Nephron progenitor cell (in vitro differentiated cells): ENCODE measurements at places on chromosomes 16 and 17.

DNA sequence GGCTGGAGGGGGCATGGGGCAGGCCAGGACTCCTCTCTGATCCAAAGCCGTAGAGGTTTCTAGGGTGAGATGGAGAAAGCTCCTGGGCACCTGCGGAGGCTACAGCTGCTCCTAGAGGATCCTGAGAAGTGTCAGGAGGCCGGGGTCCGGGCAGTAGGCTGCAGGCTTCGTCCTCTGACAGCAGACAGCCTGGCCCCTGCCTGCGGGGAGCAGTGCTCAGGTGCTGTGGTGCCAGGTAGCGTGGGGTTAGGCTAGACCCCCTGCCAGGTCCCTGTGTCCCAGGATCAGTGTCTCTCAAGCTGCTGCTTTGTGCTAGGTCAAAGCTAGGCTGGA is 1.5 kb upstream of the MRPS34 start:
- no peak overlapping the region for H3K27ac ChIP-seq
- DNase-seq: no peak
- peaks cover 13% of the 10 kb centered on the region for H3K4me1 ChIP-seq
- no peaks in the 10 kb centered on the region for H3K36me3 ChIP-seq

DNA sequence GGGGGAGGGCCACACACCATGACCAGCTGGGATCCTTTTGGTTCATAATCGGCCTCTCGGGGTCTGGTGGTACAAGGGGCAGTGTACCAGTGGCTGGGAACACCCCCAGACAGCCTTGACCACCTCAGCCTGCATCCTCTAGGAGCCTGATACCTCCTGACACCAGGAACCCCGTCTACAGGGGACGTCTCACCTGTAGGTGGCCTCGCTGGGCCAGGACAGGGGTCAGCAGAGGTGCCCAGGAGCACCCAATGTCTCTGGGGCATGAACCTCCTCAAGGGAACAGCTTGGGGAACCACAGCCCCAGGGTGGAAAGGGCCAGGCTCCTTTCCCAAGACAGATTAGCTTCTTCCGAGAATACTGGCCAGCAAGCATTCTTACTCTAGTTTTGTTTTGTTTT is 2.5 kb upstream of the METRNL start:
- no peaks in the 10 kb centered on the region for H3K36me3 ChIP-seq
- H3K27me3 ChIP-seq: peaks cover 42% of the 10 kb centered on the region
- no peak overlapping the region for H3K4me3 ChIP-seq

GRCh38 chr17:77456951-77457548 is 316.3 kb downstream of the SEC14L1 start:
- H3K4me3 ChIP-seq: no peak overlapping the region
- H3K4me1 ChIP-seq: peaks cover 92% of the 10 kb centered on the region
- DNase-seq: no peak
- H3K36me3 ChIP-seq: no peaks in the 10 kb centered on the region
- H3K27ac ChIP-seq: peak overlapping the region; percentile 83

GRCh38 chr17:47225911-47226688 is 17.0 kb downstream of the MYL4 start:
- DNase-seq: no peak
- peaks cover 6% of the 10 kb centered on the region for H3K27me3 ChIP-seq
- peaks cover 17% of the 10 kb centered on the region for H3K36me3 ChIP-seq
- peaks cover 38% of the 10 kb centered on the region for H3K4me1 ChIP-seq
- H3K27ac ChIP-seq: no peak overlapping the region

DNA sequence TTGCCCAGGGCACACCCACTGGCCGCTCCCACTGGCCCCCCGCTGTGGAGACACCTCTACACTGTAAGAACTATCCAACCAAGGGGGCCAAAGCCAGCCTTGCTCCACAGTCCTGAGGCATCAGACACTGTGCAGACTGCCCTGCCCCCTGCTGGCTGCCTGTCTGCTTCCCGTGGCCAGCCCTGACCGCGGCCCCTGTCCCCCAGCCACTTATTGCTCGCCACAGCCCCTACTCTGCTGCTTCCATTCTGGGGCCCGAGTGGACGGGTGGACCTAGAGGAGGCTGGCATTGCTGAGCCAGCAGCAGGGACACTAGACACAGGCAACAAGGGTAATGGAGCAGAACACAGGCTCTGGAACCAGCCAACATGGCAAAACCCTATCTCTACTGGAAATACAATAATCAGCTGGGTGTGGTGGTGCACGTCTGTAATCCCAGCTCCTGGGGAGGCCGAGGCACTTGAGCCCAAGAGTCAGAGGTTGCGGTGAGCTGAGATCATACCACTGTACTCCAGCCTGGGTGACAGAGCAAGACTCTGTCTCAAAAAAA is 19.7 kb upstream of the LRRC37A3 start:
- peak; percentile 71 for DNase-seq
- peaks cover 13% of the 10 kb centered on the region for H3K27me3 ChIP-seq
- H3K27ac ChIP-seq: no peak overlapping the region
- H3K36me3 ChIP-seq: no peaks in the 10 kb centered on the region
- no peak overlapping the region for H3K4me3 ChIP-seq

DNA sequence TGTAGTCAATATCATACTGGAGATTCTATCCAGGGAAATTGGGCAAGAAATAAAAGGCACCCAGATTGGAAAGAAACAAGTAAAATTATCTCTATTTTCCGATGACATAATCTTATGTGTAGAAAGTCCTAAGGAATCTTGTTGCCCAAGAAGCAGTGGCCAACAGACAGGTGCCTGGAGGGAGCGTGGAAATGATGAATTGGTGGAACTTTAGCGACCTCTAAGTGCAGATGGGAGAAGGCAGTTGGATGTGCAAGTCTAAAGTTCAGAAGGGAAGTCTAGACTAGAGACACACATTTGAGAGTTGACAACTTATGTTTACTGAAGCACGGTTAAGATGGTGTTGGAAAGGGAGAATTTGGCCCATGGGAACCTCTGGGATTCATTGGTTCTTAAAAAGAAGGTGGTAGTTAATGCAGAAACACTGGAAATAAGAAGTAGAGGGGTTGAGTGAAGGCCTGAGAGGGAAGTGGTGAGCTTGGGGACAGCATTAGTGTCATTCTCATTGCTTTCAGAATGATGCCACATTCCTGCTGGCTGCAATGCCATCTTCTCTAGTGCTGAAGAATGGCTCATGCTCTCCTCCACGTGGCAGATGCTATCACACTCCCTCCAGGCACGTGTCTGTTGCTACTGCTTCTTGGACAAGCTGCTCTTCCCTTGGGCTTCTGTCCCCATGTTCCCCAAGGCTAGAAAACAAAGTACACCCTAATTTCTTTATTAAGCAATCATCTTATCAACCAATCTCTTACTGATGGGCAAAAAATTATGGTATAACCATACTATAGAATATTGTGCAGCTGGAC is 24.0 kb downstream of the TAT start:
- DNase-seq: no peak
- H3K36me3 ChIP-seq: no peaks in the 10 kb centered on the region
- H3K4me1 ChIP-seq: no peaks in the 10 kb centered on the region
- H3K27me3 ChIP-seq: peaks cover 25% of the 10 kb centered on the region

DNA sequence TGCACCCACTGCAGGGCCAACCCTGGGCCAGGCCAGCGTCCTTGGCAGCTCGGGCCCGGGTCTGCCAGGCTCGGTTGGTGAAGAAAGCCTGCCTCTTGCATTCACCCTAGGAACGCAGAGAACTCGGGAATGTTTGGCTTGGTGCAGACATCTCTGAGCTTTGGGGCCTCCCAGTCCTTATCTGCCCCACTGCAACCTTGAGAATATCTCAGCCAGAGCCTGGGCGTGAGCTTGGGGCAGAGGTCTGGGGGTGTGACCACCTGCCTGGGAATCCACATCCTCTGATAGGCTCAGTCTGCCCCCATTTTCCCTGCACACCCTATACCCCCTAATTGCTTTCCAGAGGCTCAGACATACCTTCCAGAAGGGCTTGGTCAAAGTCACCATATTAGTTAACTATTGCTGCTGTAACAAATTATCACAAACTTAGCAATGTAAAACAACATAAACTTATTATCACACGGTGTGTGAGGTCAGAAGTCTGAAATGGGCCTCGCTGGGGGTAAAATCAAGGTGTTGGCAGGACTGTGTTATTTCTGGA is 30.7 kb upstream of the ZNF423 start:
- no peak for DNase-seq
- H3K27ac ChIP-seq: no peak overlapping the region
- peaks cover 51% of the 10 kb centered on the region for H3K4me1 ChIP-seq
- no peaks in the 10 kb centered on the region for H3K36me3 ChIP-seq

GRCh38 chr16:80580109-80580832 is 39.5 kb downstream of the DYNLRB2 start:
- H3K4me3 ChIP-seq: no peak overlapping the region
- H3K4me1 ChIP-seq: no peaks in the 10 kb centered on the region
- no peak overlapping the region for H3K27ac ChIP-seq
- H3K27me3 ChIP-seq: peaks cover 24% of the 10 kb centered on the region
- no peak for DNase-seq

DNA sequence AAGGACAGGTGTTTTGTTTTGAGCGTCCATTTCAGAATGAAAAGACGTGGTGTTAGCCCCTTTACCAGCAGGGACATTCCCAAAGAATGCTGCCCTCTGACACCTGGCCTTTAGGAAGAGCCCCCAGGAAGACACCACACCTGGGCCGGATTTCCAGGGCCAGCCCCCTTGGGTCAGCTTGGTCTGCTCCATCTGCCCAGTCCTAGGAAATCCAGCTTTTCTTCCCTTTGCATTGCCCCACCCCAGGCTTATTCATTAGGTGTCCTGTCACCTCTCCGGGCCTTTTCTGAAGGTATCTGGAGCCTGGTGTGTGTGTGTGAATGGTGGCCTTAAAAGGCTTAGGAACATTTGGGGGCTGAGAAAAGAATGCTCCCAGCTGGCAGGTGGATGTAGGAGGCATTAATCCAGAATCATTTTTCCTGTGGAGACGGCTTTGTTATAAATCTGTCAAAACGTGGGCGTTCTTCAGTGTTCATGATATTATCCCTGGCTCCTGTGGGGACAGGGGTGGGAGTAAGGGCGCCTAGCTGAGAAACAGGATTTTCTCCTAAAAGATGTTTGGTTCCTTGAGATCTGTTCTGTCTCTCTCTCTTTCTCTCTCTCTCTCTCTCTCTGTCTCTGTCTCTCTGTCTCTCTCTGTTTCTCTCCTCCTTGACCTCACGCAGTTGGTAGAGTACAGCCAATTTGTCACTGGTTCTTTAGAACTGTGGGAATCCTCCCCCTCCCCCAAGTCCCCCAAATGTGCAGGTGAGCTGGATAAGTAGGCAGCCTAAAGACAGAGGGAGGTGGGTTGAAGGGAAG is 84.0 kb downstream of the NTN1 start:
- H3K27ac ChIP-seq: peak overlapping the region; percentile 38
- peaks cover 3% of the 10 kb centered on the region for H3K27me3 ChIP-seq

DNA sequence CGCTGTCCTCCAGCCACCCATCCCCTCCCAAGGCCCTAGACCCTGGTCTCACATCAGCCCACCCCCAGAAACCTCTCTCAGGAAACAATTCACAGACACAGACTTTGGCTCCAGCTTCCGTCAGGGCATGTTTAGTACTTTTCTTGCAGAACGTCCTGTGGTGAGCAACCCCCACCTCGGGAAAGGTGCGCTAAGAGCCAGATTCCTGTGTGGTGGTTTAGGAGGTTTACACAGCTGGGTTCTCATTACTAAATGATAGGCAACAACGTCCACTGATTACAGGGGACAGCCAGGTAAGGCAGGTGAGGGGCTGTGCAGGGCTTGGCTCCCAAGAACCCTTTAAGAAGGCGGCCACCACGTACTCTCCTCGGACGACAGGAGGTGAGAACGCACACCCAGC is 29.3 kb downstream of the KIFC3 start:
- H3K27ac ChIP-seq: no peak overlapping the region
- no peak for DNase-seq
- no peaks in the 10 kb centered on the region for H3K36me3 ChIP-seq
- peaks cover 24% of the 10 kb centered on the region for H3K4me1 ChIP-seq
- peaks cover 4% of the 10 kb centered on the region for H3K27me3 ChIP-seq

DNA sequence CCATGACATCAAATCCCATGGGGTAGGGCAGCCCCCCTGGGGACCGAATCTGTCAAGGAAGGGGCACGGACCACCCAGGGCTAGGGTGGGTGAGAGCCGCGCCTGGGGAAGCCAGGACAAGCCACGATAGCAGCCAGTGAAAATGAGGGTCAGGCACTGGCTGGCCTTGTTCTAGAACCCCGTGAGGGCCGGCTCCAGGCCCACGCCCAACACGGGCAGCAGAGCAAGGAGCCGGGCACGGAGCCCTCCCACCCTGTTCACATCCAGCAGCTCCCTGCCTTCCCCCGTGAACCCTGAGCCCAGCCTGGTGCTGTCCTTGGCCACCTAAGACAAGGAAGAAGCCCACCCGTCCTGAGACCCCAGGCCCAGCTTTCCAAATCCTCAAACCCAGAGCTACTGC is 256.7 kb downstream of the PARN start:
- peaks cover 18% of the 10 kb centered on the region for H3K4me1 ChIP-seq
- no peak overlapping the region for H3K27ac ChIP-seq
- H3K27me3 ChIP-seq: no peaks in the 10 kb centered on the region
- no peak for DNase-seq
- no peak overlapping the region for H3K4me3 ChIP-seq

GRCh38 chr16:89600956-89601355 is 12.5 kb upstream of the DPEP1 start:
- DNase-seq: no peak
- peaks cover 42% of the 10 kb centered on the region for H3K4me1 ChIP-seq
- H3K27me3 ChIP-seq: no peaks in the 10 kb centered on the region
- H3K4me3 ChIP-seq: no peak overlapping the region
- H3K36me3 ChIP-seq: no peaks in the 10 kb centered on the region
- H3K27ac ChIP-seq: no peak overlapping the region

- peaks cover 19% of the 10 kb centered on the region for H3K27me3 ChIP-seq
- no peak overlapping the region for H3K27ac ChIP-seq
- no peak for DNase-seq
- H3K36me3 ChIP-seq: peaks cover 3% of the 10 kb centered on the region
Observed at GRCh38 chr16:87540897-87541146, 48.0 kb upstream of the ZCCHC14 start.

GRCh38 chr17:6755731-6756184 is at the start of gene XAF1:
XAF1 (plus strand) TSS chr17:6756046; CDS start chr17:6756079, 33 bp downstream.
- no peaks in the 10 kb centered on the region for H3K36me3 ChIP-seq
- DNase-seq: no peak
- H3K4me1 ChIP-seq: peaks cover 25% of the 10 kb centered on the region
- peaks cover 34% of the 10 kb centered on the region for H3K27me3 ChIP-seq
- no peak within 1 kb of the TSS for H3K27ac ChIP-seq
- H3K4me3 ChIP-seq: no peak within 1 kb of the TSS

DNA sequence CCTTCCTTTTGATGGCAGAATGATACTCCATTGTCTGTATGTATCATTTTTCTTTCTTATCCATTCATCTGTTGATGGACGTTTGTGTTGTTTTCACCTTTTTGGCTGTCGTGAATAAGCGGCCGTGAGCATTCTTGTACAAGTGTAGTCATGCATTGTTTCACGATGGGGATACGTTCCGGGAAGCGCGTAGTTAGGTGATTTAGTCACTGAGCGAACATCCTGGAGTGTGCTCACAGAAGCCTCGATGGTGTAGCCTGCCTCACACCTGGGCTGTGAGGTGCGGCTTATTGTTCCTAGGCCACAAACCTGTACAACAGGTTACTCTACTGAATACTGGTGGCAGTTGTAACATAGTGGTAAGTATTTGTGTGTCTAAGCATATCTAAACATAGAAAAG is 136.5 kb downstream of the CMIP start:
- no peaks in the 10 kb centered on the region for H3K27me3 ChIP-seq
- H3K4me3 ChIP-seq: no peak overlapping the region
- H3K36me3 ChIP-seq: peaks cover 11% of the 10 kb centered on the region
- no peak overlapping the region for H3K27ac ChIP-seq
- no peak for DNase-seq
- peaks cover 17% of the 10 kb centered on the region for H3K4me1 ChIP-seq
